ENCODE measurements at places on chromosomes 1 and 21.

DNA sequence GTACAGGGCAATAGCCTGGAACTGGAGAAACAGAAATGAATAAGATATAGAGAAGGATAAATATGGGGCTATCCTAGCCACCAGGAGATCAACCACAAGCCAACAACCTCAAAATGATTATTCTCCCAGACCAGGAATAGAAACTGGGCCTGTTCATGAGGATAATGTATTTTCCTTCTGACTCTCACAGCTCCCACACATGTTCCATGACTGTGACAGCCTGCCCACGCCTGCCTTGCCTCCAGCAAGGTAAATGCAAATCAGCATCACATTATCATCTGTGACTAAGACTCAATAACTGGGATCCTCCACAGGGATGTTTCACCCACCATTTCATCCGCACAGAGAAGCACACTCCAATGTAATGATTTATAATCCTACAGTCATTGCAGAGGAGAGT lies 3.3 kb downstream of the ENSA start:
- no peak for DNase-seq

- no peak for DNase-seq
These were observed 73.3 kb downstream of the CAMTA1 start for GRCh38 chr1:6858596-6858995.

DNA sequence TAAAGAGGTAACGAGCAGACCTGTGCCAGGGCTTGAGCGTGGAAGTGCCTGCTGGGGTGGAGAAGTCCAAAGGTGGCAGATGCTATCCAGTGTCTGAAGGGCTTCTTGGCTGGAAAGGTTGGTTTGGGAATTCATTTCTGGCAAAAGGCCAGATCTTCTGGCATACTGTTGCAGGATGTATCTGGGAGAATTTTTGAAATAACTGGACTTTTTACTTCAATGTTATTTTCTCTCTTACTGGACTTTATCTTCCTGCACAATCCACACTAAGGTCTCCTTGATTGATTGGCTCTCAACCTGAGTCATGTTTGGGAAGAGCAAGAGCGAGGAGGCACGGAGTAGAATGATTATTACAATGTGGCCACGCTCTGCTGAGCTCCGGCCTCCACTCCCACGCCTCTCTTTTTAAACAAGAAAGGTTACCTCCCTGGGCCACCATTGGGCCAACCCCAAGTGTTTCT lies 278.4 kb downstream of the TM2D1 start:
- DNase-seq: no peak

DNA sequence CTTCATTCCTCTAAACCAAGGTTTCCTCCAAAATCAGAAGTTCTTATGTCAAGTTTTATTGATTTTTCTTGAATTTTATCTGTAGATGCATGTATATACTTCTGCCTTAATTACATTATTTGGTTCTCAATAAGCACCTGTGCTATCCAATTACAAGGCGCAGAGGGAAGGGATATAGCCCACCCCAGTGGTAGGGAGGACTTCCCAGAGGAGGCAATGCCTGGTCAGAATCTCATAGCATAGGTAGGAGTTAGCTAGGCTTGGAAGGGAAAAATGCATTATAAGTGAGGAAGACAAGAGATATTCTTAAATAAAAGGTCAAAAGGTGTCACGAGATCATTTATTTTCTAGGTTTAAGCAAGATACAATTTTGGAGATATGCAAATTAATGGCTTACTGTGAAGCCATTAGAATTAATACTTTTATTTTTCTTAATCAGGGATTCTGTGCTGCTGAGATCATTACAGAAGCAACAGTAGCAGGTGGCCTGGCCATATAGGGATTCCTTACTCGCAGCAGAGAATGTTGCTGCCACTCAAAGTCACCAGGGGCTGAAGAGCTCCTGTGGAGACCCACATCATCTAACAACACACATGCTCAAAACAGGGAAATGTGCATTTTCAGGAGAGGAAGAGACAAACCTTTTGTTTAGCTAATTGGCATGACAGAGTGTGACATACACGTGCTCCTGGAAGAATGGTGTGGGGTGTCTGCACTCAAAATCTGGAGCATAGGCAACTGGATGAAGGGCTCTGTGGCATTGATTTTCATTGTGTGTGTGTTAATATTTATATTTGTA lies 178.3 kb downstream of the ATG4C start:
- DNase-seq: no peak

GRCh38 chr1:11571906-11572616 lies 82.2 kb downstream of the FBXO2 start:
- DNase-seq: no peak

DNA sequence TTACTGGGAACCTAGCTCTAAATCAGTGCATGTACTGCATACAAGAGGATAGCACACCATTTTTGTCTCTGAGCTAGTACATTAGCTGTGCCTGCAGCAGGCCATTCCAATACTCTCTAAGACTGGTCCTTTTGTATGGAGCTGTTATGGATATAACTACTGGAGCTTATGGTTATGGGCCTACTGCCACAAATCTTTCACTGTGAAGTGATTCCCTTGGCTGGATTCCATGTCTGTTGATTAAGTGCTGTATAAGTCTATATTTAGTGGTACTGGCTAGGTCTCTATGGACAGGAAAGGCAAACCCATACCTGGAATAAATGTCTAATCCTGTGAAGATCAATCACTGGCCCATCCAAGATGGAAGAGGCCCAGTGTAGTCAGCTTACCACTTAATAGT lies 12.0 kb downstream of the ZFYVE9 start:
- DNase-seq: no peak

DNA sequence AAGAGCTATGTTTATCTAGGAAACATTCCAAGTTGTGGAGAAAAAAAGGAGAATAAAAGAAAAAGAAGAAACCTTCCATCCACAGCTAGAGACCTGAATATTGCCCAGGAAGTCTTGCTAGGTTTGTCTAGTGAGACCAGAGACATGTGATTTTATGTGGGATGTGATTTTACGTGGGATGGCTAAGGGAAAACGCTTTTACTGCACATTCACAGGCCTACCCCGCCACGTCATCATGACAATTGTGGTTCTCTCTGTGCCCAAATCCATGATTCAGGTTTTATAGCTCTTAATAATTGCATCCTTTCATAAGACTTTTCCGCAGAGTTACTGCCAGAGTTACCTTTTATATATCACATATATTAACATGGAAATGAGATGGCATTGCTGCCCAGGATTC lies 86.4 kb upstream of the SSX2IP start:
- no peak for DNase-seq

- DNase-seq: no peak
These were observed 110.5 kb upstream of the CDC42BPA start for GRCh38 chr1:227428803-227429202.

DNA sequence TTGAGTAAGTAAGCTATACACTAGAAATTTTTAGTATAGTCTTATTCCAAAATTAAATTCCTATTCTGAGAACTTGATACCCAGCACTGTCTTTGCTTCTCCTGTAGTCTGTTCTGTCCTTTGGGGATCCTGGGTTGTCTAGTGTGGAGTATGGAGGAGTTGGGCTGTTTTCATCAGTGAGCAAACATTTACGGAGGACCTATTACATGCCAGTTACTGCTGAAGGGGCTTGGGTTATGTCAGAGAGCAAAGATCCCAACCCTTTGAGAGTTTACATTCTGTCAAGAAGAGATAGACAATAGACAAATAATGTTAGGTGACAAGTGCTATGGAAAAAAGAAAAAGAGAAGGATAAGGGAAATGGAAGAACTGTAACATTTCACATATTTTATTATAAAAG lies 9.0 kb downstream of the TRAPPC10 start:
- no peak for DNase-seq

DNA sequence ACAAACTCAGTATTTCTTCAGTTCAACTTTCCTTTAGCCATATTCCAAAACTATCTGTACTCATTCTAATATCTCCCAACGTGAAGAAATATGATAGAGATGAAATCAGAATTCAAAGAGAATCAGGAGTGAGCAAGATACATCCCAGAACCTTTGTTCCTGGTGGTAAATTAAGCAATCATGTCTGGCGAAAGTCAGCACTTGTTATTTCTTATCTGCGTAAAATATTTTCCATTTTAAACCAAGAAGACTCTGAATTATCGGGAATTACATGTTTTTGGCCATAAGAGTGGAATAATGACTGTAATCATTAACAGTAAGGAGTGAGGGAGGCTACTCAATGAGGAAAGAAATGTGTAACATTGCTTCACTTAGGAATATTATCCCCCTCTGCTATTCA lies 253.7 kb downstream of the PDE4B start:
- DNase-seq: no peak

GRCh38 chr1:155909894-155910293 lies 1.3 kb downstream of the RIT1 start:
- DNase-seq: peak; percentile 65

GRCh38 chr1:10767282-10767681 lies 29.2 kb downstream of the CASZ1 start:
- no peak for DNase-seq

- peak; percentile 92 for DNase-seq
These were observed 31.2 kb upstream of the IFNAR2 start for GRCh38 chr21:33198346-33199099.

GRCh38 chr1:18265641-18266040 lies 158.0 kb downstream of the IGSF21 start:
- no peak for DNase-seq

GRCh38 chr1:205693421-205693991 lies 13.2 kb upstream of the SLC45A3 start:
- no peak for DNase-seq

DNA sequence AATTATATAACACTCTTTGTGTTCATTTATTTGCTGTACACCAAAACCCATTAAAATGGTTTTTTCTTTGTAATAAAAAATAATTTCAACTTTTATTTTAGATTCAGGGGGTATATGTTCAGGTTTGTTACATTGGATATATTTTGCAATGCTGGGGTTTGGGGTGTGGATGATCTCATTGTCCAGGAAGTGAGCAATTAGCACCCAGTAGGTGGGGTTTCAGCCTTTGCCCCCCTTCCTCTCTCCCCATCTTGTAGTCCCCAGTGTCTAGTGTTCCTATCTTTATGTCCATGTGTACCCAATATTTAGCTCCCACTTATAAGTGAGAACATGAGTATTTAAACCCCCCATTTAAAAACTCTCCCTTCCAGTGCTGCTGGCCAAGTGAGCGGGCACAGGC lies 184.6 kb downstream of the RHOU start:
- no peak for DNase-seq

GRCh38 chr1:88985032-88985431 lies 7.4 kb downstream of the KYAT3 start:
- DNase-seq: no peak

- no peak for DNase-seq
These were observed 16.8 kb downstream of the ATP2B4 start for GRCh38 chr1:203643213-203644045.

DNA sequence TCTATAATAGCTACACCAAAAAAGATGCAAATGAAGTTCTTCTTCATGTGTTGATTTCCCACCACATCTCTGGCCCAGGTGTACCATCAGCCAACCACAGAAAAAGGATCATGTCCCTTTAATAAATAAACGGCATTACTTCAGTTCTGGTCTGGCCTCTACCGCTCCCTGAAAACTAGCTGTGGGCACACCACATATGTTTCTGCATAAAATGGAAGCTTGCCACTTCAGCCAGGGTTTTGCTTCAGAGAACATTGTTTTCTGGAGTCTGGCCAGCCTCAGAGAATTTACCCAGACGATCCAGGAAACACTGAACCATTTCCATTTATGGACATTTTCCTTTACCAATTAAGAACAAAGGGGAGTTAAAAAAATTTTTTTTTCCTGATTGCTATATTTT lies 5.8 kb upstream of the LAMC2 start:
- DNase-seq: no peak

DNA sequence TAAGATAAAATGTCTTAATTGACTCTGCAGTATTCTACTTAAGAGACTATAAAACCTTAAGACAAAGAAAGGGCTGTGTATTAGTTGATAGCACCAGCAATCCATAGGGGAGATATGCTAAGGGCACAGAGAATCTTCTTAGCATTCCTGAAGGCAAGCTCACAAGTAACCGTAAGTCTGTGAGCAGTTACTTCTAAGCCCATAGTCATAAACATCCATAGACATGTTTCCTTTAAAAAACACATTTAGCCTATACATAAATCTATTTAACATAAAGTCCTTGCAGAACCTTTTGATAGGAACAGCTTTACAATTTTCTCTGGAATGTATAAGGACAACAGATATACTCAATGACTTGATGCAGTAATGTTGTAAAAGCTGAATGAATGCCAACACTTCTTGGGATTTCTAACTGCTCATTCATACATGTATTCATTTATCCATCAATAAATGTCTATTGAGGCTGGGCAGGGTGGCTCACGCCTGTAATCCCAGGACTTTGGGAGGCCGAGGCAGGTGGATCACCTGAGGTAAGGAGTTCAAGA lies 6.3 kb upstream of the ERRFI1 start:
- no peak for DNase-seq

GRCh38 chr1:158008630-158009029 lies 15.2 kb downstream of the KIRREL1 start:
- DNase-seq: no peak

- no peak for DNase-seq
These were observed 65.8 kb downstream of the LRRN2 start for GRCh38 chr1:204619721-204620120.

GRCh38 chr1:217622042-217622441 lies 8.8 kb downstream of the GPATCH2 start:
- no peak for DNase-seq

DNA sequence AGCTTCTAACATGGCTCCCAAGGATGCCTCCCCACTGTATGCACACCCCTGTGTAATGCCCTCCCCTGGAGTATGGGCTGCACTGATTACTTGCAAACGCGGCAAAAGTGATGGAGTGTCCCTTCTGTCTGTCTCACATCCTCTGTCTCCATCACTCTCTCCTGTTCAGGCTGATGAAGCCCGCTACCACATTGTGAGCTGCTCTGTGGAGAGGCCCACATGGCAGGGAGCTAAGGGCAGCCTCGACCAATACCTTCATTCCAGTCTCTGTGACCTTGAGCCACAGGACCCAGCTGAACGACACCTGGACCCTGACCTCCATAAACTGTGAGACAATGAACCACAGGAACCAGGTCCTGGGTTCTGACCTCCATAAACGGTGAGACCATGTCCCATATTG lies 154.1 kb upstream of the ETV3 start:
- no peak for DNase-seq

GRCh38 chr1:107459204-107459904 lies 318.5 kb downstream of the NTNG1 start:
- no peak for DNase-seq

All from SIG-M5 (cell line).